Aorta (tissue), 5 donors: ENCODE measurements at places on chromosomes 5 and 9. TPM values are rescaled to one million over a fixed set of nuclear protein-coding genes. Genes with fewer than 3 reads are reported as not detected.

GRCh38 chr5:115304496-115304895, 8.0 kb upstream of the CCDC112 start:
- no peak for DNase-seq

The GZMA gene
- total RNA-seq, result 1.1 TPM

The CCL27 gene
- total RNA-seq, result not detected

The PPIC gene
- total RNA-seq, result 71.1 TPM

DNA sequence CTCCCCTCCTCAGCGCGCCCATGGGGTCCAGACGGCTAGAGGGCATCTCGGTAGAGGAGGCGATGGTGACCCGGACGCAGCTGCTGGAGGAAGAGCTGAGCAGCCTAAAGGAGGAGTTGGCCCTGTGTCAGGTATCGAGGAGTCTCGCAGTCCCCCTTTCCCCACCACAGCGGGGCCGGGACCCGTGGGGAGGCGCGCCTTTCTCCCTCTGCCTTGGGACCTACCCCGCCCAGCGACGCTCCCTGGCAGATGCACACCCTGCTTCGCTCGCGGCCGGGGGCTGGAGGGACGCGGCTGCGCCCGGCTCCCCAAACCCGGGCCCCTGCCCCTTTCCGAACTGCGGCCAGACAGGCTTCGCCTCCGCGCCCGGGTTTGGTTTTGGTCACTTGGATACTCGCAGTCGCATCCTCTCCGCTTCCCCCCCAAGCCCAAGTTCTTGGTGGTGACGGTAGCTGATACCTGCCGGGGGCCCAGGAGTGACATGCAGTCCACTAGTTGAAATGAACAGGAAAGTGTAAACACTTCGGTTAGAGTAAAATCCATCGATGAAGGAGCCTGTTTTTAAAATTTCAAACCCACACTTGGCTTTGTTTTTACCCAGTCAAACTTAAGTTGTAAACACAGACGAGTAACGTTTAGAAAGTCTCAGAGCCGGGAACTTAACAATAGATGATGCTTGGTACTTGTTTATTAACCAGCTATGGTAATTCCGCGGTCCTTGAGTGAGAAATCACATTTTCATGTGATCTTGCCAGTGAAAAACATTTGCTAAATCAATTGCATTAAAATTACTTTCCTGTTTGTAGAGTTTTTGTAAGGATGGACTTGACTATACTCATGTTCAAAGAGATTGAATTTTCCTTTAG, 688 bp downstream of the CNTLN start:
- peak; percentile 80 for DNase-seq

The FUT7 gene
- total RNA-seq, result 0.27 TPM

The INSL6 gene
- total RNA-seq, result not detected

The PCDHB13 gene
- total RNA-seq, result 6.7 TPM

The ENTPD8 gene
- not detected for total RNA-seq

DNA sequence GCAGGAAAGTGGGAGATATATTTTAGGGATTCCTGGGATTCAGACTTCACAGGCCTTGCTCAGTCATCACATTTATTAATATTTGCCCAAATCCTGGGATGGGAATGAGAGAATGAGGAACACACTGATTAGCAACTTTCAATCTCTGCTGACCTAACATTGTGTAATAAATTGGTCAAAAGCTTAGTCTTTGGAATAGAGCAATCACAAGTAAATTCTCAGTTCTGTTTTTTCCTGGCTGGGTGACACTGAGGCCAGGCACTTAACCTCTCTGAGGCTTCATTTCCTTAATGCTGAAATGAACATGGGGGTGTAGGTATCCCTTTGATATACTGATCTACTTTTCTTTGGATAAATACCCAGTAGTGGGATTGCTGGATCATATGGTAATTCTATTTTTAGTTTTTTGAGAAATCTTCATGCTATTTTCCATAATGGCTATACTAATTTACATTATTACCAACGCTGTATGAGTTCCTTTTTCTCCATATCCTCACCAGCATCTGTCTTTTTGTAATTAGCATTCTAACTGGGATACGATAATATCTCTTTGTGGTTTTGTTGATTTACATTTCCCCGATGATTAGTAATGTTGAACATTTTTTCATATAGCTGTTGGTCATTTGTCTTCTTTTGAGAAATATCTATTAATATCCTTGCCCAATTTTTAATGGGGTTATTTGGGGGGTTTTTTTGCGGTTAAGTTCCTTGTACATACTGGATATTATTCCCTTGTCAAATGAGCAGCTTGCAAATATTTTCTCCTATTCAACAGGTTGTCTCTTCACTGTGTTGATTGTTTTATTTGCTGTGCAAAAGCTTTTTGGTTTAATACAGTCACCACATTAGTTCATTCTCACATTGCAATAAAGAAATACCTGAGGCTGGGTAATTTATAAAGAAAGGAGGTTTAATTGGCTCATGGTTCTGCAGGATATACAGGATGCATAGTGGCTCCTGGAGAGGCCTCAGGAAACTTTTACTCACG, 36.8 kb upstream of the NIPBL start:
- DNase-seq, result no peak
